ENCODE measurements at places on chromosomes 7 and 10.

DNA sequence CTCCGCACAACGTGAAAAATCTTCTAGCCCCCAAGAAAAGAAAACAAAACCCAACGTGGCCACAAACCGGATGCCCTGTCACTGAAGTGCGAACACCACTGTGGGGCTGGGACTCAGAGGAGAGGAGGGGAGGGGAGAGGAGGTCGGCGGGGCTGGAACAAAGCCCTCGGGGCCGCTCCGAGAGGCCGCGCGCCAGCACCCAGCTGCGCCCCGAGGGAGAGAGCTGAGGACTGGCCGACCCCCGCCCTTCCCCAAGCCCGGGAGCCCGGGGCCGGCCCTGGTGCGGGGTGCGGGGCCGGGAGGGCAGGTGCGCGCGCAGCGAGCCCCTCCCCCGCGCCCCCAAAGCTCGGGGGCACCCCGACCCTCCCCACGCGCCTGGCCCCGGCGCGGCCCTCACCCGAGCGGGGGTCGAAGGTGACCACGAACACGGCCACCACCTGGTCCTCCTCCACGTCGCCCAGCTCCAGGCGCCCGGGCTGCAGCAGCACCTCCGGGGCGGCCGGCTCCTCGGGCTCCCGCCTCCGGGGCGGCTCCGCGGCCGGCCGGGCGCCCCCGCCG, 398 bp downstream of the DENND11 start:
- DNase-seq: peak; percentile 52

DNA sequence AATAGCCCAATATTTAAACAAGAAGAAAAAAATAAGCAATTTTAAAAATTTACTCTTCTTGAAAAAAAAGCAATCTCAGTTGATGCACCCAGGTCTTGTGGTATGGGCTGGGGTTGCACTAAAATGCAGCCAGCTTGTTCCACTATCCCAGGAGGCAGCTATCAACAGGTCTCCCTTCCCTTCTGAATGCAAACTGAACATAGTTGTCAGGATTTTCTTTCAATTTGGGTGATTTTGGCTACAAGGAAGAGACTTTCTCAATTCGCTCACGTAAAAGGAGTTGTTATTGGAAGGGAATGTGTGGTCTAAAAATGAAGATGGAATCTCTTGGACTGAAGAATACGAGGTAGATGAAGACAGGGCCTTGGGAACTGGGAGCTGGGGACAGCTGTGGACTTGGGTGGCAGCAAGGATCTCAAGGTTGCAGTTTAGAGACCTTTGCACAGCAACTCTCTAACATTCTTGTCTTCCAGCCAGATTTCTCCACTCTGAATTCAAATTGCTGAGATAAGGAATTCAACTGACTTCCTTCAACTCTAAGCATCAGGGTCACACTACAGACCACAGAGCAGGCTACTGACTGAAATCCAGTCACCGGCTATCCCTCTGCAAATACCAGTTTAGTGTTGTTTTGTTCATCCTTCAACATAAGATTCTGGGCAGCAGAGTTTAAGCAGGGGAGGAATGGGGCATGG, 3.1 kb upstream of the TMEM26 start:
- DNase-seq: no peak

- no peak for DNase-seq
These were observed 72.5 kb upstream of the LRRN3 start for GRCh38 chr7:111018447-111018846.

GRCh38 chr7:79980376-79980775, 154.3 kb upstream of the GNAI1 start:
- no peak for DNase-seq

GRCh38 chr10:92173996-92174395, 116.9 kb downstream of the CPEB3 start:
- DNase-seq: no peak

- no peak for DNase-seq
These were observed 217.1 kb upstream of the ZMIZ1 start for GRCh38 chr10:78851647-78852046.

DNA sequence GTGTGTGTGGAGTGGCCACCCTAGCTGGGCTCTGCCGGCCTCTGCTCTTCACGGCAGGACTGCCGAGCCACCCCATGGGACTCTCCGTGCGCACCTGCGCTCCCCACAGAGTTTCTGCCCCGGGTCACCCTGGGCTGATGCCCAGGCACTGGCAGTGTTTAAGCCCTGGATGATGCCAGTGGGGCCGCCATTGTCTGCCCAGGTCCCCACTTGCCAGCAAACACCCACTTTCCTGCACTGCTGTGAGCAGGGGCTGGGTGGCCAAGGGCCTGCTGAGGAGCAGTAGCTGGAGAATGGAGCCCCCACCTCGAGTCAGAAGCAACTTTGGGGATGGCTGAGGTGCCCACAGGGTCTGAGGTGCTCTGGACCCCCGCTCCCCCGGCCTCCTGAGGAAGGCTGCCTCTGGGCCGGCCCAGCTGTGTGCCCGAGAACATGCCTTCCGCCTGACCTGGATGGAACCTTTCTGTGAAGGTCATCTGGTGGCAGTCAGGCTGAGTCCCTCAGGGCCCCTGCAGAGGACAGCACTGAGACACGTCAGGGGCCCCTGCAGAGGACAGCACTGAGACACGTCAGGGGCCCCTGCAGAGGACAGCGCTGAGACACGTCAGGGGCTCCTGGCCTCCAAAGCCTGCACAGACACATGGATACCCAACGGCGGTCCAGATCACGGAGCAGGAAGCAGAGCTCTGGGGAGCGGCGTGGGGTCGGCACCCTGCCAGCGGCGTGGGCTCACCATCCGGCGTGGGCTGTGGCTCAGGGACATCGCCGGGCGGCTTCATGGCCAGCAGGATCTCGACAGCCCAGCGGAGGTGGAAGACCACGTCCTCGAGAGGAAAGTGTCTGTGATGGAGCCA, 62.0 kb downstream of the CFAP46 start:
- no peak for DNase-seq

- DNase-seq: no peak
These were observed 34.0 kb upstream of the DNMBP start for GRCh38 chr10:100043796-100044195.

DNA sequence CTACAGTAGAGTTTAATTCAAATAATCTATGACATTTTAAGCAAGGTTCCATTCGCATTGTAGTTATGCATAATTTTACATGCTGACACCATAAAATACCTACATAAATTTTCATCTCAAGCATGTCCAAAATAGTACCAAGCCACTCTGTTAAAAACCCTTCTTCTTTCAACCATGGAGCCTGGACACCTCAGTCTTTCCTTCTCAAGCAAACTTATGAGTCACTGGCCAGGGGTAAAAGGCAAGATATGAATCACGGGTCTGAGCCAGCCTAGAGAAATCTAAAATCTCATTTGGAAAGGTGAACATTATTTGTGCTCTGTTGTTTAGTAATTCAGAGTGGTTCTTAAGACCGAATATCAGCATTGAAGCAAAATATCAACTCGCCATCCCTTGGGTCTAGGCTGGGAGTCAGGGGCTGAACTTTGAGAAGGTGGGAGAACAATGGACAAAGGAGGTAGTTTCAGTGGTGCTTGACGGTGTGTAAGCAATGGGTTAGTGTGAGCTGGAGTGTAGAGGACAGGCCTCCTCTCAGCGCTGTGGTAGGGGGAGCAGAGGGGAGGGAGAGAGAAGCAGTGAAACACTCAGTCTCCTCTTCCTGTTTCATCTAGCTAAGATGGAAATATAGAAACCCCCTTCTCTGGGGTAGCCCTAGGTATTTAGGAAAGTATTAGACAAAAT, 19.1 kb upstream of the GPAM start:
- DNase-seq: no peak

DNA sequence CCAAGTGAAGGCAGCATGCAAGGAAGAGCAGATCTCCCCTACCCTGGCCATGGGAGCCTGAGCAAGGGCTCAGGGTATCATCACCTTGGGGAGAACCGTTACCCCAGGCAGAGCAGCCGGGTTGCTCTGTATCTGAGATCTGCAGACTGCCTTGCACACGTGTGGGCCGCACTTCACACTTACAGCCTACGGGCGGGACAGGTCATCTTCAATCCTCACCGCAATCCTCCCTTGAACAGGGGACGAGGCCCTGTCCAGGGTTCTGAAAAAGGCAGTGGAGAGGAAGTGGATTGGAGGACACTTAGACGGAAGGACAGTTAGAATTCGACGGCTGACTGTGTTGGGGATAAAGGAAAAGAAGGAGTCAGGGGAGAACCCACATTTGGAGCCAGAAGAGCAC, 51.4 kb downstream of the NPS start:
- DNase-seq: no peak

GRCh38 chr10:33493978-33494377, 159.5 kb upstream of the NRP1 start:
- DNase-seq: no peak

DNA sequence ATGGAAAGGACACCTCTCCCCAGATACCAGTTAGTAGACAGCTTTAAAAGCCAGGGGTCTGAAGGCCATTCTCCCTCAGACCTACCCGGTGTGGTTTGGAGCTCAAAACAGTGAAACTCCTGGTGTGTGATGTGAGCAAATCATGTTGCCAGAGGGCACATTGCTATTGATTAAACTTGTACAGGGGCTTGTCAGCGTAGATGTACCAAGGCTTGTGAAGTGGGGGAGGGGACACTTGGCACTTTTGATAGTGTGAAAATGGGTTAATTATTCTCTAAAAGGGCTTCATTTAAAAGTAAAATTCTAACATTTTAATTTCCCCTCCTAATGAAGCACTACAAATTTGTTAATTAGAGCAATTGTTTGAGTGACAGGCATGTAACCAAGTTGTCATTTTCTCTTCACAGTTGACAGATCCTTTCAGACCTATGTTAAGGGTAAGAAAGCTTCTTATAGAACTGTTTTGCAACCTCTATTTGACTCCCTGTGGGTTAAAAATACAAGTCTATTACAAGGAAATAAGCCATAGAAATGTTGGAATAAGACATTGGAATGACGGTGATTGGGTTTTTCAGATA, 356.9 kb upstream of the GALNT17 start:
- DNase-seq: no peak

GRCh38 chr7:105473163-105473562, 48.9 kb downstream of the PUS7 start:
- no peak for DNase-seq

- no peak for DNase-seq
These were observed 106.5 kb upstream of the SEMA3C start for GRCh38 chr7:81025360-81025759.

GRCh38 chr7:128021366-128021765, 9.9 kb downstream of the LRRC4 start:
- no peak for DNase-seq

GRCh38 chr10:101131962-101132635, 999 bp downstream of the TLX1 start:
- no peak for DNase-seq

DNA sequence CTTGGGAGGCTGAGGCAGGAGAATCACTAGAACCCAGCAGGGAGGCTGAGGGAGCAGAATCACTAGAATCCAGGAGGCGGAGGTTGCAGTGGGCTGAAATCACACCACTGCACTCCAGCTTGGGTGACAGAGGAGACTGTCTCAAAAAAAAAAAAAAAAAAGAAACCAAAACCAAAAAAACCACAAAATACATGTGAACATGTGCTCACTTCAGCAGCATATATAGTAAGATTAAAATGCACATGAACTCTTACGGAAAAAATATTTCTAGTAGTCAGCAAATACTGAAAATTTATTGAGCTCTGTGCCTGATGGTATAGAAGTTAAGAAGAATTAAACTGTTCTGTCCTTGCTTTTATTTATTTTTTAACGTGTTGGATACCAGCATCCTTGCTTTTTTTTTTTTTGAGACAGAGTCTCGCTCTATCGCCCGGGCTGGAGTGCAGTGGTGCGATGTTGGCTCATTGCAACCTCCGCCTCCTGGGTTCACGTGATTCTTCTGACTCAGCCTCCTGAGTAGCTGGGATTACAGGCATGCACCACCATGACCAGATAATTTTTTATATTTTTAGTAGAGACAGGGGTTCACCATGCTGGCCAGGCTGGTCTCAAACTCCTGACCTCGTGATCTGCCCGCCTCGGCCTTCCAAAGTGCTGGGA, 9.6 kb upstream of the ZNF487 start:
- peak; percentile 34 for DNase-seq
